Hippocampal formation (tissue), 2 donors: ENCODE measurements at places on chromosomes 6 and 20.
A peak's percentile ranks its signal among the peaks of the same experiment; 100 is the strongest.

GRCh38 chr6:30614044-30614842 lies 2.8 kb downstream of the PPP1R10 start:
- no peak for DNase-seq

GRCh38 chr6:16751251-16751946 lies 9.9 kb downstream of the ATXN1 start:
- DNase-seq: no peak

DNA sequence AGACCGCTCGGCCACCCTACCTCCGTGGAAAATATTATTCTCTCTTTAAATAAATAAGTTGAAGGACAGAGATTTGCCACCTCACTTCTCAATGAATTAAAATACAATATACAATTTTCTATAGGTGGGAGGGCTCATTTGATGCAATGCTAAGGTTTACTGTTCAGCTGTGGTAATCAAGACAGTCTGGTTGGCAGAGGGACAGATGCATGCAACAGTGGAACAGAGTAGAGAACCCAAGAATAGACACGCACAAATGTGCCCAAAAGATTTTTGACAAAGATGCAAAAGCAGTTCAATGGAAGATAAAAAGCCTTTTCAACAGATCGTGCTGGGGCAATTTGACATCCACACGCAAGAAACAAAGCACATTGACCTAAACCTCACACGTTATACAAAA lies 145.2 kb downstream of the CEBPB start:
- DNase-seq: no peak

GRCh38 chr6:132404736-132405135 lies 3.5 kb upstream of the MOXD1 start:
- no peak for DNase-seq

DNA sequence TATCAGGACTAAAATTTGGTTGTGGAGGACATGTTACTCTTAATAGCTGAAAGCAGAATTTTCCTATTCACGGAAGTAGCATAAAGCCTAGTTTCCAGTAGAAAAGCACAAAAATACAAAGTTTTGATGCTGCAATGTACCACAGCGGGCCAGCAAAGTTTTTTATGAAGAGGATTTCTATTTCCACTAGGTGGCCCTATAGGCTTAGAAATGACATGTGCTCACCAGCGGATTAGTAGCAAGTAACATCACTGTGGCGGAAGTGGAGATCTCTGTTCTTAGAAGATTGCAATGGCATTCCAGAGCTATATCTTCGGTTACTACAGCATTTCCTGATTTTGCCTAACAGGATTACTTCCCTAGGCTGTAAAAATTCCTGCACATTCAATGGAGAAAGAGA lies 1219.0 kb upstream of the EYS start:
- DNase-seq: no peak

DNA sequence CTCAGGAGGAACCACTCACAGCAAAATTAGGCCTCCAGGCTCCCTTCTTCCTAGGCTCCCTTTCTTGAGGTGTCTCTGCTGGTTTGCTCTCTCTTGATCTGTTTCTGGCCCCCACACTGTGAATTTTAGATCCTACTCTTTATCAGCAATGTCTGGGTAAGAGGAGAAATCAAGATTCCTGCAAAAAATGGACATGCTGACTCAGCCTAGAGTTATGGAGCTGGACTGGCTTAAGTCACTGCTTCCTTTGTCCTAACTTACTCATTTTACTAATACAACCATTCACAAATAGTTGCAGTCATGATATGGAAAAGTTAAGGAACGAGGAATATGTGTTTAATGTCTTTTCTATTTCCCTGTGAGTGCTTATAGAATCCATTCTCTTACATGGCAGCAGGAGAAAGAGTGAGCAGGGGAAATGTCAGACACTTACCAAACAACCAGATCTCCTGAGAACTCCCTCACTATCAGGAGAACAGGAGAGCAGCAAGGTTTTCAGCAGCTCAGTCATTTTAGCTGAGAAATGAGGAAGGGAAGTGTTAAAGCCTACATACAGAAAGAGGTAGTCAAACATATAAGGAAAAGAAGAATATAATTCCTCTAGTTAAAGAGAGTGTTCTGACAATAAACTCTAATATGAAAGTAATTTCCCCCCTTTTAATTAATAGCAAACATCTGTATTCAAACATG lies 160.8 kb downstream of the PDE7B start:
- DNase-seq: no peak

- DNase-seq: peak; percentile 6
These were observed 864.2 kb downstream of the KIF16B start for GRCh38 chr20:15708984-15709598.

GRCh38 chr20:8414586-8415274 lies 282.7 kb downstream of the PLCB1 start:
- DNase-seq: no peak

GRCh38 chr6:52549428-52549827 lies 27.4 kb downstream of the TRAM2 start:
- no peak for DNase-seq

DNA sequence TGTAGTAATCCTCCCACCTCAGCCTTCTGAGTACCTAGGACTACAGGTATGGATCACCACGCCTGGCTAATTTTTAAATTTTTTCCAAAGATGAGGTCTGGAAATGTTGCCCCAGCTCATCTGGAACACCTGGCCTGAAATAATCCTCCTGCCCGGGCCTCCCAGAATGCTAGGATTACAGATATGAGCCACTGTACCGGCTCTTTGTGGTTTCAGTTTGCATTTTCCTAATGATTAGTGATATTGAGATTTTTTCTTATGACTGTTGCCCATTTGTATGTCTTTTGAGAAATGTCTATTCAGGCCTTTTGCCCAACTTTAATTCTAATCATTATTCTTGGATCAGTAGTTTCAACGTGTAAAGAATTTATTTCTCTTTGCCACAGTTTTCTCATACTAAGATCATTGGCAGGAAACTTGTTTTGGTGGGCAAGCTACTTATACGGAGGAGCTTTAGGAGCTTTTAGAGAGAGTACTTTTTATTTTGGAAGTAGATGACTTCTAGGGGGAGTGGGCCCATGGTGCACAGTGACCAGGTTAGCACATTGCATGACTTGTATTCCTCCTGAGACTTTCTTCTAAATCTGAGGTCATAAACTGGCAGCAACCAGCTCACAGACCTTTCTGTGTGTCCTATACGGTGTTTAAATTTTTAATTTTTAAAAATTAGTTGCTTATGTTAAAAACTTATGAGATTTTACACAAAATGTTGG lies 62.3 kb downstream of the STK4 start:
- DNase-seq: no peak

GRCh38 chr20:47453167-47453782 lies 48.4 kb upstream of the NCOA3 start:
- DNase-seq: no peak

DNA sequence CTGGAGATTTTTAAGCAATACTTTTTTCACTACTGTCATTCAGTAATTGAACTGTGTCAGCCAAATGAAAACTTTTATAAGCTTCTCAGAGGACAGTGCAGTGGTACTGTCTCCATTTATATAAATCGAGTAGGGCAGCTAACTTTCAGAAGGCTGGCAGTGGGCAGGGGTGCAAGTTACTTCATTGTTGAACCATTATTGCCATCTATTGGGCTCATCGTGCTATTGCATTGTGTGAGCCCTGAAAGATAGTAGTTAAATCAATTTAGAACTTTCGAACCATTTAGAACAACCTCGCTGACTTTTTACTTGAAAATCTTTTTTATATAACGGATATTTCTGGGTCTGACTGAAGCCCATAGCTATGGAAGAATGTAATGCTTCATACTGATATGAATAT lies 347.8 kb upstream of the PLCB4 start:
- DNase-seq: peak; percentile 51

DNA sequence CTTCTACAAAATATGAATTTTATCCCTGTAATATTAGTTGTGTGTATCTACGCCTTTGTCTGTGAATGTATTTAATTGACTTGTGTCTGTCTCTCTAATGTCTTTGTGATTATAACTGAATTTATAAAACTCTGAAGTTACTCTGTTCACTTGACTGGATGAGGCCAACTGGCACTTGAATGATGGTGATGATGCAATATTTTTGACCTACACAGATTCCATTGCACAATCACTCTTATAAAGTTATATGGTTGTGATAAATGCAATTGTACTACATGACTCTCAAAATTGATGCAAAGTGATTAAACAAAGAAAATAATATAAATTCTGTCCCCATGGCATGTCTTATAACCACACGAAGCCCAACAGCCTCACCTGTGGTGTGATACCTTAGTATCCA lies 287.3 kb upstream of the PLN start:
- DNase-seq: no peak

GRCh38 chr6:19906171-19906570 lies 69.0 kb downstream of the ID4 start:
- no peak for DNase-seq

GRCh38 chr20:36885356-36885755 lies 9.4 kb downstream of the TLDC2 start:
- DNase-seq: no peak

GRCh38 chr6:157823528-157824370 lies 703 bp downstream of the SNX9 start:
- DNase-seq: no peak

DNA sequence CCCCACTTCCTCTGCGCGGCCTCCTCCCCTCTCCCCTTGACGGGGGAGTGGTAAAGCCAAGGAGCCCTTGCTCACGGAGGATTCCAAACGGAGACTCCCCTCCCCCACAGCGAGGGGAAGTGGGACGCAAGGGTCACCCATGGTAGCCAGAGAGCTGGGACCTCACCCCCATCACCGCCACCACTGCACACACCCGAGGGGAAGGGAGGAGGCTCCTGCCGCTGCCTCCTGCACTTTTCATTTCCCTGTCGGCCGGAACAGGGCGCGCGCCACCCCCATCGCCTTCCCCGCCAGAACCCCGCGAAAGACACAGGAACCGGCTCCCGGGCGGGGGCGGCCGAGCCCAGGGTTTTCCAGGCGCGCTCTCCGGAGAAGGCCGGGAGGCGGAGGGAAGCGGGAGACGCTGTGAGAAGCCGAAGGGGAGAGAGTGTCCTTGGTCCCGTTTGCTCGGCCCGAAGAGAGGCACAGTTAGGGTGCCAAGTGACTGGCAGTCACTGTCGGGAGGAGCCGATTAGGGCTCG lies 789 bp downstream of the CCND3 start:
- DNase-seq: peak; percentile 10

DNA sequence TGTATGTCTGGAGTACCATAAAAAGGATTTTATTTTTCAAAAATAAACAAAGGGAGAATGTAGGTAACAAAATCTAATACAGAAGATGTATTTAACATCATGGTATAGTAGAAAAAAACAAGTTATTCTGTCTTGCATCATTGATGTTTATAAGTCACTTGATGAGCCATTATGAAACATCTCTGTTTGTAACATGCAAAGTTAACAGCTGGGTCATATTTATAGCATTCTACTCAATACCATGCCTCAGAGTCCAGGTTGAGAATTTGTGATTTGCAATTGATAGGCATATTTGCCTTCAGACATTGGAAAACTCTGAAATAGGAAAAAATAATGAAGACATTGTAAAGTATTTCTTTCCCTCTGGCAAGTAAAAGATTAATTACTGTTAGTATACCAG lies 52.3 kb upstream of the IL20RA start:
- DNase-seq: no peak

DNA sequence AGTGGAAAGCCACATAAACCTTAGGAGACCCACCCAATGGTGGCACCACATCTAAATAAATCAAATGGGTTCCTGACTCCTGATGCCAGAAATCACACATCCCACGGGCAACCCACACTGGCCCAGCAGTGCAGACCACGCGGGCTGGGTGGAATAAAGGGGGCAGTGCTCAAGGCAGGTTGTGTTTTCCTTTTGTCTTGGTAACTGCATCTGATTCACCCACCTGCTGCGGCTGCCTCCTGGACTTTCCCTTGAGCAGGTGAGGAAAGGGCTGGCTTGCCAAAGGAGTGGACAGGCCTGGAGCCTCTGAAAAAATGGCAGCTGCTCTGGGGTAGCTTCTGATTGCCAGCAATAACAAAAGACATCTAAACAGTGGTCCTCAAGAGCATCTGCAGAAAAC lies 119.5 kb upstream of the KCNK16 start:
- DNase-seq: no peak

DNA sequence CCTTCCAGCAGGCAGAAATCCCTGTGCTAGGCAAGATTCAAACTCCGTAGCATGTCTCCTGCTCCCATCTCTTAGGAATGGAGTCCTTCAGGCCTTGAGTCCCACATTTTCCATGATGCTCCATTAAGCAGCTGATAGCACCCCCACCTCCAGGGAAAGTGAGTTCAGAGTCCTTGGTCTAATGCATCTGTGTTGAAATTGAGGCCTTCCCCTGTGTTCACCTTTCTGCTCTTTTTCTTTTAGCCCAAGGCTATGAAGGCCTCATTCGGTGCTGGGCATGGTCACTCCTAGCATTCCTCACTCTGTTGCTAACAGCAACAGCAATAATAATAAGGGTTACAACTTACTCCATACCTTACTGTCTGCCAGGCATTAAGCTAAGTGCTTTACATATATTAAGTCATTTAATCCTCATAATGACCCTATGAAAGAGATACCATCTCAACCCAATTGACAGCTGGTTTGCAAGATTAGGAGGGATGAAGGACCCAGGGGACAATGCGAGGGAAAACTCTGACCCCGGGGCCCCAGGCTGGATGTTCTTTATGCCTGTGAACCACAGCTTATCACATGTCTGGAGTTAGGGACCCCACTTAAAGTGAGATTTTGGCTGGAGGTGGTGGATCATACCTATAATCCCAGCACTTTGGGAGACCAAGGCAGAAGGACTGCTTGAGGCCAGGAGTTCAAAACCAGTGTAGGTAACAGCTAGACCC lies 17.5 kb upstream of the PANK2 start:
- DNase-seq: no peak

- DNase-seq: no peak
These were observed 430.3 kb upstream of the SOX4 start for GRCh38 chr6:21163110-21163837.

DNA sequence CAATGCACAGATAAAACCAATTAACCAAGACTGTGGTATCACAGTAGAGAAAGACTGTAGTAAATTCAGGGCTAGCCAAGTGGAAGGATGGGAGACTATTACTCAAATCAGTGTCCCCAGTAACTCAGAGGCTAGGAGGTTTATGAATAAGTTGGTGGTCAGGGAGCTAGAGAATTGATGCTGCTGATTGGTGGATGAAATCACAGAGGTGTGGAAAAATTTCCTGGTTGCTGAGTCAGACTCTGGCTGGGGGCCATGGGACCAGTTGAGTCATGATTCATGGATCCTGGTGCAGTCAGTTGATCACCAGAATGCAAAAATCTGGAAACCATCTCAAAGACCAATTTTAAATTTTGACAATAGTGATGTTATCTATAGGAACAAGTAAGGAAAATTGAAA lies 555.9 kb downstream of the C6orf118 start:
- DNase-seq: no peak

DNA sequence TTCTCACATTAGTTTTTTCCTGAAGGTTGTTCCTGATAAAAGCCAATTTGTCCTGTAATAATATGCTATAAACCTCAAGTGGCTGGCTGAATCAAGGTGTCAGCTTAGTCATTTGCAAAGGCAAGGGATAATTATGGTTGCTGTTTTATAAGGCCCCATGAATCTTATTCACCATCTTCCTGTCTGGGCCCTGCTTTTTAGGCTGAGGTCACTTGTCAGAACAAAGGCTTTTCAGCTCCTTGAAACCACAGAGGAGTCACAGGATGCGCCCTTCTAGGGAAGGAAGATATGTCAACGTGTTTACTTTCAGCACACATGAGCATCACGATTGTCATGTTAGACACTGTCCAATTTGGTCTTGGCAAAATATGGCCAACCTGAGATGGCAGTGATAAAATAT lies 64.8 kb upstream of the NAA20 start:
- no peak for DNase-seq
